ENCODE measurements at places on chromosomes 4 and X.

DNA sequence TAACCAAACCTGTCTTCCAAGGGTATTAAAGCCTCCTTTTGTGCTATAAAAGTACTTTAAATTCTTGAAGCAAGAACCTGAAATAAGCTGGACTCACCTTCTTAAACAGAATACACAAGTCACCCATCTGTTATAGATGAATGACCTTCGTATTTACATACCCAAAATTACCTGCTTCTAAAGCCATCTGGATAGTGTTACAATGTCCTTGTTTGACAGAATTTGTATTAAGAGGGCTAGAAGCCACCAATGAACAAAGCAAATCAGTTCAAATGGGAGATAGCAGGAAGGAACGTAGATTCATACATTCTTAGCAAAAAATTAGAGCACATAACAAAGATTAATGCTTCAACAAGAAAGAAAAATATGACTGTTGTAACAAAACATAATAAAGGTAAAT, 33.7 kb upstream of the CCSER1 start:
- no peak for DNase-seq

DNA sequence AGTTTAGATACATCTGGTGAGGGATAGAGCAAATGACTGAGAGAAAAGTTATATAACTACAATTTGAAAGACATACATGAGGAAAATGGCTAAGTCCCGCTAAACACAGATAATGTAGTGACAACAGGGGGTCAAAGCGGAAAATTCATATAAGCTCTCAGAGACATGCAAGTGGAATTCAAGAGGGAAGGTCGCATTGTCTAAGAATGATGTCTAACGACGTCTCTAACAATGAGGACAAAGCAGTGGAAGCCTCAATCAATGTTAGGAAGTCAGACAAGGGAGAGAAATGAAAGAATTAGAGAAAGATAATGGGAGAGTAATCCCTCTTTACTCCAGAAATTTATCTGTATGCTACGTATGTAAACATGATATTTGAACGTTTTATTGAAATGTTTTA, 113.4 kb downstream of the ANTXR2 start:
- DNase-seq, result no peak

GRCh38 chr4:61336916-61337315, 136.8 kb downstream of the ADGRL3 start:
- DNase-seq, result no peak

- no peak for DNase-seq
Observed at GRCh38 chr4:15006416-15007024, 4.2 kb downstream of the CPEB2 start.

DNA sequence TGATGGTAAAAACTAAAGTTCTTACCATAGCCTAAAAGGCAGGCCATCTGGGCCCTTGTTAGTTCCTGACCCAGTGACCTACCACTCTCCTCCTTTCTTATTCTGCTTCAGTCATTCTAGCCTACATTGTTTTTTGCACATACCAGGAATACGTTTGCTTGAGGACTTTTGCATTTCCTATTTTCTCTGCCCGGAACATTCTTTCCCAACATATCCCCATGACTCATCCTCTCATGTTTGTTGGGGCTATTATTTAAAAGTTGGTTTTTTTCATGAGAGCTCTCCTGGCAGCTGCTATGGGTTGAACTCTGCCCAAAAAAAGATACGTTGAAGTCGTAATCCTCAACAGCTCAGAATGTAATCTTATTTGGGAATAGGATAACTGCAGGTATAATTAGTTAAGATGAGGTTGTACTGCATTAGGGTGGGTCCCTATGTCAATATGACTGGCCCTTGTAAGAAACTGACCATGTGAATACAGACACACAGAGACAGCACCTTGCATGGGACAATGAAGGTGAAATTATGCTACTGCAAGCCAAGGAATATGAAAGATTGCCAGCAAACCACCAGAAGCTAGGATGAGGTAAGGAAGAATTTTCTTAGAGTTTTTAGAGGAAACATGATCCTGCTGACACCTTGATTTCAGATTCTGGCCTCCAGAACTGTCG, 138.3 kb upstream of the PDHA2 start:
- DNase-seq, result no peak

DNA sequence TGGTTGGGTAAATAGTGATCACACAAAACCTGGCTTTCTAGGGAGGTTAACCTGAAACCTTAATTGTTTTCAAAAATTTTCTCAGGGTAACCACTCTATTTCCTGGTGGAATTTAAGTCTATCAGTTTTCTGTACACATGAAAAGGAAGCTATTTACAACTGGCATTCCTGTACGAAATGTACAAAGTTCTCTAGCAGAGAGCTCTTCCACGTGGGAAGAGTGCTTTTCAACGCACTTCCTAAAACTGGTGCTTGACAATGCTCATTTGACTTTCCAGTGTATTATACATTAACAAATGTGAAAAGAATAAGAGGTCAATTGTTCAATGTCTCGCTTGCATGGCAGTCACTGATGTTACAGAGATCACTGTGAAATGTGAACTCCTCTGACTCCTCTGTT, 2.8 kb upstream of the SOD3 start:
- DNase-seq, result no peak

DNA sequence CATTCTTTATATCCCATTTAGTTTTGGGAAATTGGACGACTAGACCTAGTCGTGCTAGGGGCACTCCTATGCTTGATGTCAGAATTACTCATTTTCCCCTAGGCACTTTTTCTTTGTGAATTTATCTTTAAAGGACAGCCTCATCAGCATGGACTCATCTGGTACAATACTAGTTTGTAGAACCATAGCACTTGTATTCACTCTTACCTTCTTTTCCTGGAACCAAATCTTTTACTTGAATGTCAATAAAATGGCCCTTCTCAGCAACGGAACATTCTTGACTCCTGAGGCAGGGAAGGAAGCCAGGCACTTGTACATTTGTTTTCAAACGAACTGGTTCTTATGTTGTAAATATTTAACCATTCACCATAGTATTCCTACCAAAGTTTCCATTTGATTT, 187.1 kb downstream of the SHROOM3 start:
- no peak for DNase-seq

GRCh38 chrX:17438221-17438620, 63.2 kb downstream of the NHS start:
- DNase-seq, result no peak

DNA sequence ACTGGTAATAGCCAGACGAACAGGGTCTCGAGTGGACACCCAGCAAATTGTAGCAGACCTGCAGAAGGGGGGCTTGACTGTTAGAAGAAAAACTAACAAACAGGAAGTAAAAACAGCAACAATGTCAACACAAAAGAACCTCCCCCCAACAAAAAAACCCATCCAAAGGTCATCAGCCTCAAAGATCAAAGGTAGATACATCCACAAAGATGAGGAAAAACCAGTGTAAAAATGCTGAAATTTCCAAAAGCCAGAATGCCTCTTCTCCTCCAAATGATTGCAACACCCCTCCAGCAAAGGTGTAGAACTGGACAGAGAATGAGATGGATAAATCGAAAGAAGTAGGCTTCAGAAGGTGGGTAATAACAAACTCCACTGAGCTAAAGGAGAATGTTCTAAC, 313.0 kb upstream of the TEX13C start:
- no peak for DNase-seq

DNA sequence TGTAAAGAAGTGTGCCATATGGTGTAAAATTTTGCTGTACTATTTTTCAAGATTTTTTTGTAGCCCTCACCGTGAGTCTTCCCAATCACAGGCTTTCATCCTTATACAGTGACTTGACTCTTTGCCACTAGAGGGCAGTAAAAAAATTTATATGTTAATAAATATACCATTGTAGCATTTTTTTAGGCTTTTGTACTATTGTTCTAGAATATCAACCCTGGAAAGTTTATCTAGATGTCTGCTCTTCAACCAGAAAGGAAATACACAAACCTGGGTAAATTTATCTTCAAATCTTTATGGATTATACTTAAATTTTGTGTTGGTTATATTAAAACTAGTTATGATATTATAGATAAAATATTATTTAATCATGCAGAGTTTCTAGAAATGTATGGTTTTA, 235.3 kb downstream of the TENM3 start:
- DNase-seq, result no peak

GRCh38 chr4:10245751-10246150, 129.2 kb upstream of the WDR1 start:
- peak; percentile 58 for DNase-seq

DNA sequence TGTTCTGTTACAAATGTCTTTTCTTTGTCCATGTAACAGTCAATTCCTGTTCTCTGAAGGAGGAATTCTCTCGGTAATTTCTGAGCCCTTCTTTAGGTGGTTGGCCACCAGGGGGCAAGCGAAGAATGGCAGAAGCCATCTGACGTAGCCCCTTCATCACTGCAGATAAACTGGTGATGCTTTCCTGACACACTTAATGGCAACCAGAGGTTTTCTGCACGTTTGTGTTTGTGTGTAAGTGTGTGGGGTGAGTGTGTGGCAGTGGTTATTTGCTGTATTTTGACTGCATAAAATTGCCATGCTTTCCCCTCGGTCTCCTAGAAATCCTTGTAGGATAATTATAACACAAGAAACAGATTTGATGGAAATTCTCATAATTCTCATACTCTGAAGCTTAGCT, 64.8 kb upstream of the STOX2 start:
- peak; percentile 94 for DNase-seq

DNA sequence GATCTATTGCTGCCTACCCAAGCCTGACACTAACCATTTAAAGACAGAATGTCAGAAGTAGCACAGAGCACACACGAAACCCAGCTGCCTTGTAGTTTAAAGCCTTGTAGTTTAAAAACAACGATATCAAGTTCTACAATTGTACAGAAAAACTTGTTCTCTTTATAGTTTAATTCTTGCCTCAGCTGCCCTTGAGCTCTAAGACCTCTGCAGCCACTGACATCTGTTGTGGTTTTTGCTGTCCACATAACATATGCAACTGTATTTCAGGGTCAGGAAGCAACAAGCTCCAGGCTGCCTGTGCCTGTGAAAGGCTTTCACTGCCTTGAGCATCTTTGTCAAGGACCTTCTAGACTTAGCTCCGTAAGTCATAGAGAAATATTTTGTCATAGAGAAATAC, 227.2 kb downstream of the SPCS3 start:
- no peak for DNase-seq

GRCh38 chr4:70515367-70516250, 2.8 kb upstream of the AMTN start:
- DNase-seq, result no peak

DNA sequence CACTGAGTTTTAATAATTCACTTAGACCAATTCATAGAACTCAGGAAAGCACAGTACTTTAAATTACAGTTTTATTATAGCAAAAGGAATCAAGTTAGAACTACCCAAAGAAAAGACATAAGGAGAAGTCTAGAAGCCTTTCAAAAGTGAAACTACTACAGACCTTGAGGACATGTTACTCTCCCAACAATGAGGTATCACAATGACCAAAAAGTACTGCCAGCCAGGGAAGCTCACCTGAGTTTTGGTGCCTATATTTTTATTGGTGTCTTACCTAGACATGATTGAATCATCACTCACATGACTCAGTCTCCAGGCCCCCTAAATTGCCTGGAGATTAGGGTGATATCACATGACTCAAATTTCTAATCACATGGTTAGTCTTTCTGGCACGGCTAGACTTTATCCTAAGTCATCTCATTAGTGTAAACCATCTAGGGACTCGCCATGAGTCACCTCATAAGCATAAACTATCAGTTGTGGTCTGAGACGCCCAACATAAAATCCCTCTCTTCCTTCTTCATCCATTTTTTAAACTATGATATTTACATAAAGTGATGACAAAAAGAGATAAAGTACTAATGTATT, 372.3 kb downstream of the TMA16 start:
- no peak for DNase-seq

GRCh38 chrX:55088795-55089489, at the start of gene PAGE2:
Gene PAGE2 (plus strand): TSS chrX:55089018. CDS start chrX:55090021, 1,003 bp downstream.
- no peak for DNase-seq

DNA sequence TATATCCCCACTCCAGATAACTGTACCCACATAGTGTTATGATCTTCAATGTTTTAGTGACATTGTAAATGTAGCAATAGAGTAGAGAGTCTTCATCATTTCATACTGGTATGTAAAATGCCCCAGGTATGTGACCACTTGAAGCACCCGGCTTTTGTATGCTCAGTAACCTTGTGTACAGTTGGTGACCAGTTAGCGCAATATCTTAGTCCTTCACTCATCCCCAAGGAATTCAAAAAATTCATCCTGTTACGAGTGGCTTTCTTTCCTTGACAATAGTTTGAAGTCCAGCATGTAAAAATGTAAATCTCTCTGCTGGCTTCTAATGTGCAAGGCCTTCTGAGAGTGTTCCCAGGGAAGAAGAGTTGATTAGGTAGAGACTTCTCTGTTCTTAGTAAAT, 145.6 kb downstream of the ARX start:
- no peak for DNase-seq

GRCh38 chr4:79626101-79626500, 218.1 kb upstream of the GK2 start:
- DNase-seq, result no peak

DNA sequence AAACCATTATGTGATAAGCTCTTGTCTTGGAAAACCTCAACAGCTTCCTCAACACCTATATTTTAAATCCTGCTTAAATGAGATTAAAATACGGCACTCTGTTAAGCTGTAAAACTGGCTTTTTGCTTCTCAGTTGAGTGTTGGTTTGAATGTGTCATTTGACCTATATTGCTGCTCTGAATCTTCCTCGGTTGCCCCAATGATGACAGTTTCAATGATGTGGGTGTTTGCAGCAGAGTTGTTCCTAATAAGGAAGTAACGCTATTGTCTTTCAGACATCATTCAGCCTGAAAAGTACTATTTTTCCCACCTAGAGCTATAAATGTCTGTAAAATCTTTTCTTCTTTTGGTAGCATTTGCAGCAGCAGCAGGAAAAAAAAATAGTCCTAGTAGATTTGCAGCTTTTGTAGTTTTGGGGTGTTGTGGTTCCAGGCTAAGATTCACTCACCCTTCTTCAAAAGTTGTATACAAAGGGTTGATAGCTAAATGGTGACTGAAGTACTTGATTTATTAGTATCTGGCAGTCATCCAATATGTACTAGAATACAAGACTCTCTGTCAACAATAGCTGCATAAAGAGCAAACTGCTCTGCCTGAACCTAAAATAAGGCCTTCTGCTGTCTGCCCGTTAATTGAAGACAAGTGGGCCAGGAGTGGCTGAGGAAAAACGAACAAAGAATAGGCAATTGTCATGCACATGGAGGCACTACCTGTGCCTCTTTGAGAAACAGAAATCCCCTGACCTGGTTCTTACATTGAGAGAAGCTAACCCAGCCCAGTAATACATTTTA, 333.1 kb downstream of the IL1RAPL1 start:
- DNase-seq, result peak; percentile 12

DNA sequence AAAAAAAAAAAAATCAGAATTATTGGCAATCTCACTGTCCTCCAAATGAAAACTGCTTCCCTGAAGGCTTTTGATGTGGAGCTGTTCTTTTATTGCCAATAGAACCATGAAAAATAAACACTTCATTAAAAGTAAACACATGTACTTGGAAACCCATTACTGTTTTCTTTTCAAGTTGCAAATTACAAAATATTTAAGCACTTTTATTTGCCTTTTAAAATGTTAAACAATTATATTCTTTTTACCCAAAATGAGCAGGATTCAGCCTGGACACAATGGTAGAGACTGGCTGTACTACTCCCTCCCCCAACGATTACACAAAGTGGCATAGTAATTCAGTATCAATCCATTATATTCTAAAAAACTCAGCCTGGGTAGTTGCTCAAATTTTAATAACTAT, 60.9 kb downstream of the SH2D1A start:
- DNase-seq, result no peak
